LoVo (cell line): ENCODE measurements at places on chromosomes 2 and 18.

DNA sequence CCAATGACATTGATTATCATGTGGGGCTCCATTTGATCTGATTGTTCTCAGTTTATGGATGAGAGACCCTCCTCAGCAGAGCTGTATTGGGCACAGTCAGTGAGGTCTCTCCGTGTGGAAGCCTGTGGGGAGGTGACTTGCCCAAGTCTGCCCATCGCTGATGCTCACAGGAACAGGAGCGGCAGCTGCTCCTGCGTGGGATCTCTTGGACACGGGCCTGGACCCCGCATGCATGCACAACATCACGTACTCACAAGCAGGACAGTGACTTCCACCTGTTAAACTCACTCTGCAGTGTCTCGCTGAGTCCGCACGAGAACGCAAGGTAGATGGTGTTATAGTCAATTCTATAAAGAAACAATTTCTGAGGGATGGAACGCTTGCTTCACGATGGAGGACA, 55.0 kb downstream of the KCNF1 start:
- DNase-seq = no peak

DNA sequence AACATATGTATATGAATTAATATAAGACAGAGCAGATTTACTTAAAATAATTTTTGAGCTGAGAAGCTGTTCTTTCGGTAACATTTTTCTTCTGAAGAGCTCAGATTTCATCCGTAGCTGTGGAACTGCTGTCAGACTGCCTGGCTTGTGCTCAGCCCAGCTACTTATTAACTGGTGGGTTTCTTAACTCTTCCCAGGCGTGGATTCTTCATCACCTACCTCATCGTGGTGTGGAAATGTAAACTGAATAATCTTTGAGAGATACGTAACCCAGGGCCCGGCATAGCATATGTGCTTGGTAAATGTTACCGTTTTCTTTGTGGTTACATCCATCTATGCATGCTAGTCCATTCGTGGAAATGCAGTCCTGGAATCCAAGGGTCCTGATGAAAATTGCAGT, 145.0 kb downstream of the MCFD2 start:
- DNase-seq = no peak

GRCh38 chr18:32048507-32049091, 30.0 kb downstream of the RNF125 start:
- DNase-seq = no peak

- DNase-seq = no peak
Observed at GRCh38 chr2:150484006-150484405, 3.5 kb downstream of the RND3 start.

DNA sequence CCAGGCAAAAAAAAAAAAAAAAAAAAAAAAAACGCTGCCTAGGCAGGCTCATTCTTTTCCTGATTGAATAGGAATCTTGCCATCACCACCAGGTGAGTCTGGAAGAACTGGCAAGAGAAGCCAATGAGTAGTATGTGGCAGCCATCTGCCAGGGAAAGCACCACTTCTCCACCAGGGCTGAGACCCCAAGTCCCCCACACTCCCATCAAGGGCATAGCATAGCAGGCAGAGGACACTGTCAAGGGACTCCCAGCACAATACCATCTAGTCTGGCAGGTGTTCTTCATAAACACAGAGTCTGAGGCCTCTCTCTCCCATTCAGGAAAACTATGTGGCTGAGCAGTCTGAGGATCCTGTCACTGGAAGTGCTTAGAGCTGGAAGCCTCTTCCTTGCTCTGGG, 538.1 kb upstream of the DSEL start:
- DNase-seq = no peak

- no peak for DNase-seq
Observed at GRCh38 chr2:144927429-144927828, 407.5 kb upstream of the ZEB2 start.
